ENCODE measurements at places on chromosomes 4 and X. TPM values are rescaled to one million over a fixed set of nuclear protein-coding genes. Genes with fewer than 3 reads are reported as not detected.

TBCK gene
- total RNA-seq, result 15.1 TPM

GRCh38 chr4:87525636-87526295 is 3.4 kb downstream of the SPARCL1 start:
- no peak for DNase-seq

- no peak for DNase-seq
Measured at GRCh38 chrX:15843960-15844359, 10.7 kb downstream of the AP1S2 start.

GRCh38 chr4:38062088-38062775 is 102.0 kb downstream of the PTTG2 start:
- DNase-seq, result peak; percentile 79

DNA sequence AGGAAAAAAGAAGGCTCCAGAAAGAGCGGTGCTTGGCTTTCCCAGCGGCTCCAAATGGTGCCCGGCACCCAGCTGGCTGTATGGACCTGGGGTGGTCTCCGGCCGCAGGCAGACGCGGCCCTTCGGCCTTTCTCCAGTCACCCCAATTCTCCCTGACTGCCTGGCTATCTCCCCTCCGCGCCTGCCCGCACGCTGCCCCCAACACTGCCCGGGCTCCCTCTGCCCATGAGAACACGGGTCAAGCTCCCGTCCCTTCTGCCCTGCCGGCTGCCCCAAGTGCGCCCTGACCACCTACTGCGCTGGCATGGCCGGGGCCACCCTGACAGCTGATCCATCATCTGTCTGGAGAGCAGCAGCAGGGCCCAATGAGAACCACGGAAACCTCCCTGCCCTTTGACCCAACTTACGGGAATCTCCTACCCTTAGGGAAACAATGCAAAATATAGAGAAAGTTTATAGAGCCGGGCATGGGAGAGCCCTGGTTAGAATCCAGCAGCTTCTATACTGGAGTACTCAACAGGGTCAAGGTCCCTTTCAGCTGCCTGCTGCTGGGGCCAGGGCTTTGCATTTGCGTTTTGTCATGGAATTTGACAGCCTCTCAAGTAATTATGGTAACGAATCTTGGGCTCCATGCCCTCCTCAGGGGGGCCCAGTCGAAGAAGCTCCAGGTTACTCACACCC is 1.2 kb upstream of the FAM3A start:
- no peak for DNase-seq

- no peak for DNase-seq
Measured at GRCh38 chrX:16124201-16124600, 836 bp downstream of the GRPR start.

DNA sequence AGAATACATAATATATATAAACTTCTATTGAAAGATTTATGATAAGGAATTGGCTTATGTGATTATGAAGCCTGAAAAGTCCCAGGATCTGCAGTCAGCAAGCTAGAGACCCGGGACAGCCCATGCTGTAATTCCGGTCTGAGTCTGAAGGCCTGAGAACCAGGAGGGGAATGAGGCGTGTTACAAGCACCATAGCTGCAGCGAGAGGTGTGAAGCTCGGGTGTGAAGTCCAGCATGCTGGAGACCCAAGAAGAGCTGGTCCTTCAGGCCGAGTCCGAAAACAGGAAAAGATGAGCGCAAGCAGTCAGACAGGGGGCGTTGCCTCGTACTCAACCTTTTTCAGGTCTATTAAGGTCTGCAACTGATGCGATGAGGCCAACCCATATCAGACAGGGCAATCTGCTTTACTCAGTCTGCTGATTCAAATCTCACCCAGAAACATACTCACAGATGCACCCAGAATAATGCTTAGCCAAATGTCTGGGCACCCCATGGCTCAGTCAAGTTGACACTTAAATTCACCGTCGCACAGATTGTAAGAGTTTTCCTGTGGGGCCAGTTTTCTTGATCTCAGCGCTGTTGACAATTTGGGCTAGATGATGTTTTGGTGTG is 40.4 kb downstream of the SMIM20 start:
- no peak for DNase-seq

DNA sequence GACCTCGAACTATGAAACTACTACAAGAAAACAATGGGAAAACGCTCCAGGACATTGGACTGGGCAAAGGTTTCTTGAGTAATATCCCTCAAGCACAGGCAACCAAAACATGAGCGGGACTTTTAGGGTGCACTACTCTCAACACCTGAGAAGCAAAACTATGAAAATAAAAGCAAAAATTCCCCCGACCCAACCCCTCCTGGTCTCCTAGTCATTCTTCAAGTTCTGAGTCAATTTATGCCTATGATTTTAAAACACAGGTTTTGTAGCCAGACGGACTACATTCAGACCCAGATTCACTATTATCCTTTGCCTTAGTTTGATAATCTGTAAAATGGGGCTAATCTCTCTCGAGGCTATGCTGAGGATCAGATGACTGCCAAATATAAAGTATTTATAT is 97.0 kb downstream of the SOWAHB start:
- no peak for DNase-seq

GRCh38 chrX:65932173-65933084 is 107.5 kb downstream of the VSIG4 start:
- no peak for DNase-seq

DNA sequence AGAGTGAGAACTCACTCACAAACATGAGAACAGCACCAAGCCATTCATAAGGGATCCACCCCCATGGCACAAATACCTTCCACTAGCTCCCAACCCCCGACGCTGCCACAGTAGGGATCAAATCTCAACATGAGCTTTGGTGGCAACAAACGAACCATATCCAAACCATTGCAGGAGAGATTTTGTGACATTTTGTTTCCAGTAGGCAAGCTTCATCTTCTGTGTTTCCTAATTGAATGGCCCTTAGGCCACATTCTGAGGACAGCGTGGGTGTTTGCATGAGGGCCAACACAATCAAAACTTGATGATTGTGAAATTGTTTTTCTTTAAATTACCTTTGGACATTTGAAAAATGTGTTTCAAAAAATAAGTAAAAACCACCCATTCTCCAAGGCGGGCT is 102.6 kb upstream of the LNX1 start:
- DNase-seq, result no peak

GRCh38 chr4:23022032-23022431 is 329.3 kb downstream of the GBA3 start:
- DNase-seq, result no peak

ACTRT1 gene
- total RNA-seq, result not detected

- DNase-seq, result no peak
Measured at GRCh38 chrX:103513067-103513466, 6.2 kb downstream of the RAB40A start.

GRCh38 chrX:24553011-24553410 is 87.9 kb downstream of the PDK3 start:
- no peak for DNase-seq

VEGFD gene
- 0.44 TPM for total RNA-seq

CCNQ gene
- total RNA-seq, result 13.6 TPM

NDST4 gene
- not detected for total RNA-seq

OCIAD1 gene
- total RNA-seq, result 94.8 TPM

DNA sequence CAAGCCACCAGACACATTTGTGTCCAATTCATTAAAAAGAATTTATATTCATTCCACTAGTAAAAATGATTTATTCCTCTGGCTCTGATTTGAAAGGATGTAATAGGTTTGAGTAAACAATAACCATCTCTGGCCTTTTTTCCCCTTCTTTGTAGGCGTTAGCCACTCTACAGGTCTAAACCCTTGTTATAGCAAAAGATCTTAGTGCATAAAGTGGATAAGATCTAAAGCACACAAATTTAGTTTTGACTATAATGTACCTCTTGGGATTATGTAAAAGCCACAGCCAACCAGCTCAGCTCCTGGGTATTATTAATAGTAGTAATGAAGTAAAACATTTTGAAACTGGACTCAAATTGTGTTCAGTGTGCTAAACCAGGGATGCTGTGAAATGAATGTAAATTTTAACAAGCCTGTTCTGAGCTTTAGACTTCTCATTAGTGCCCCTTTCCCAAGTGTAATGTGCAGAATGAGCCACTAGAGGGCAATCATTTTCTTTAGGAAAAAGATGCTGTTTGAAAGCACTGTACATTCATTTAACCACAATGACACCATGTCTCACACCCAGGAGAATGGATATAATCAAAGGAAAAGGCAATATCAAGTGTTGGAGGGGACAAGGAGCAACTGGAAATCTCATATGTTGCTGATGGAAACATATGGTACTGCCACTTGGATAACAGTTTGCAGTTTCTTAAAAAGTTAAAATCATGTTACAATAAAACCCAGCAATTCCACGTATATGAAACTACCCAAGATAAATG is 69.7 kb downstream of the KLHL8 start:
- no peak for DNase-seq

CENPVL3 gene
- total RNA-seq, result not detected

MMRN1 gene
- total RNA-seq, result 15.1 TPM

- no peak for DNase-seq
Measured at GRCh38 chr4:33064238-33064637, 2344.1 kb downstream of the PCDH7 start.

DNA sequence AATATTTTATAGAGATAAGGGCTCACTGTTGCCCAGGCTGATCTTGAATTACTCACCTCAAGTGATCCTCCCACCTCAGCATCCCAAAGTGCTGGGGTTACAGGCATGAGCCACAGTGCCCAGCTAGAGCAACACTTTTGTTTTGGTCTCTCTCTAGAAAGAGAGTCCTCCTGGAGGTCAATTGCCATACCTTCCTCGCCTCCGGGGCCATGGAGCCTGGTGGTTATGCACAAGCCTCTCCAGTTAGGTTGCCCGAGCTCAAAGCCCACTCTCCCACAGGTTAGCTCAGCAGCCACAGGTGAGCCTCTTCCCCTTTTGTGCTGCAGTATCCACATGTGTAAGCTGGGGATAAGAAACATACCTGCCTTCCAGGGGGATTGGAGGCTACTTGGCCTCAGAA is 24.2 kb upstream of the MAN2B2 start:
- DNase-seq, result no peak

DNA sequence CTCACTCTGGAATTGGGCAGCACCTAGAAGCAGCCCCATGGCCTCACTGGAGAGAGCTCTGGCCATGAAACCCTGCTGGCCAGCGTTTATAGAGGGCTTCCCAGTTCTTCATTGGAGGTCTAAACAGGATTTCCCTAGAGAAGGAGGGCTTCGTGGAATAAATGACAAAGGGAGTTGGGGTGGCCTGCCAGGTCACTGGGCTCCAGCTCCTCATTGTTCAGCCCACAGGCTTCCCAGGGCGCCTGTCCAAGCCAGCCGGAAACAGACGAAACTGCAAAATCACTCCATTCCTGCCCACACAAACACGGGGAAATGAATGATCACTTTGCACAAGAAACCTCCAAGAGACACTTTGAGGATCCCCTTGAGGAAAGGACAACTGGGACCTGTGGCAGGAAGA is 189.7 kb downstream of the TSPAN5 start:
- no peak for DNase-seq

KLHL13 gene
- 3.2 TPM for total RNA-seq

GSX2 gene
- not detected for total RNA-seq

IL13RA2 gene
- 6.8 TPM for total RNA-seq

DNA sequence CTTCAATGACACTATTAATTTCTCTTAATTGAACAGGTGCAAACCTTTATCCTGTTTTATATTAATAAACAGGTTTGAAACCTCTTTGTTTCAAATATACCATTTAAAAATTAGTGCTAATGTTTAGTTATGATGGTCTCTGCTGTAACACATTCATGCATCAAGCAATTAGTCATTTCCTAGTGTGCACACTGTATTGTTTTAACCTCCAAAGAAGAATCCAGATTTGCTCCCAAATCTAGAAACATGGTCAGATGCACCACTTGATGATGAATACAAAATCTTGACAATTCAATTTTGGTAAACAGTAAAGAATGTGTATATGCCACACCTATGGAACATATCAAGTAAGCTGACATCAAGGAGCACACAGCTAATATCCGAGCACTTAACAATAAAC is 157.1 kb downstream of the TRIML1 start:
- no peak for DNase-seq

DNA sequence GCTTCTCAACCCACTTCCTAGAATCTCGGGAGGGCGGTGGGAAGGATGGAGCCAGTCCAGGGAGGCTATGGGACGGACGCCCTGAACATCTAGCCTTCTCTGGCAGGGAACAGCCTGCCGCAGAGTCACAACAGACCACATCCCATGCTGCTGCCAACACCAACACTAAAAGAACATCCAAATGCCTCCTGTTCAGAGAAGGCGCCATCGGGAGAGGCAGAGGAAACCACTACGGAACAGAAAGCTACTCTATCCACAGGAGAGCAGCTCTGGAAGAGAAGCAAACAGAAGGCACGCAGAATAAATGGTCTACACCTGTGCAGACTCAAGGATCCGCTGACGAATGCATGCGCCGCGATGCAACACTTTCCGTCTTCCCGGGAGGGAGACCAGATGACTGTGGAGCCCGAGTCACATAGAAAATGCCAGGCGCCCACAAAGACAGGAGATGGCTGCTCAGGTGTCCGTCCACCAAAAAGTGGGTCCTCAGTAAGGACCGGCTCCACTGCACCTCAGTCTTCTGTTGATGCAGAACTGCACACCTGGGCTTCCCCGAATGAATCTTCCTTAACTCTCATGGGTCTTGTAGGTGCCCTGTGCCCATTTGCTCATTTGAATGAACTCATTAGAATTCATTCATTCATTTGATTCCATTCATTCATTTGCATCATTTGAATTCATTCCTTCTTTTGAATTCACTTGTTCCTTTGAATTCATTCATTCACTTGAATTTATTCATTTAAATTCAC is 217.5 kb downstream of the DHRSX start:
- no peak for DNase-seq

TNIP2 gene
- total RNA-seq, result 13.4 TPM

DNA sequence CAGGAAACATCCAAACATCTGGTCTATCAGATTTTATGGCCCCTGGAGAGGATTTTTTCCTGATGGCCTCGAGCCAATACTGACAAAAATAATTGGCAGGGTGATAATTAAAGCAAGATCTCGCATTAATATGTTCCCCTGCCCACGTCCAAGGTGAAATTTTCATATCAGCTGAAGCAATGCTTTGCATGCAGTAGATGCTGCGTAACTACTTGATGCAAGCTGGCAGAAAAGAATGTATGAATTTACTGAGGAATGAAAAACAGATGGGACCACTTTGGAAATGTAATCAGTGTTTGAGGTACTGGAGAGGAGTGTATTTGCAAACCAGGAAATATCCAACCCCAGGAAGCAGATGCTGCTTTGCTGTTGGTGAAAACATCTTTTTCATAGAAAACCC is 36.8 kb upstream of the REST start:
- DNase-seq, result no peak

- DNase-seq, result no peak
Measured at GRCh38 chrX:140298960-140299825, 205.7 kb downstream of the SOX3 start.

PNCK gene
- total RNA-seq, result not detected

SLC9B2 gene
- 49.1 TPM for total RNA-seq

GRCh38 chr4:3745886-3746656 is 20.1 kb upstream of the ADRA2C start:
- no peak for DNase-seq

GRCh38 chr4:187849556-187850225 is 145.9 kb upstream of the ZFP42 start:
- DNase-seq, result no peak

All from right lobe of liver (tissue), 6 donors.